Bone marrow (tissue), 2 donors: ENCODE measurements at places on chromosomes 1 and 21.

DNA sequence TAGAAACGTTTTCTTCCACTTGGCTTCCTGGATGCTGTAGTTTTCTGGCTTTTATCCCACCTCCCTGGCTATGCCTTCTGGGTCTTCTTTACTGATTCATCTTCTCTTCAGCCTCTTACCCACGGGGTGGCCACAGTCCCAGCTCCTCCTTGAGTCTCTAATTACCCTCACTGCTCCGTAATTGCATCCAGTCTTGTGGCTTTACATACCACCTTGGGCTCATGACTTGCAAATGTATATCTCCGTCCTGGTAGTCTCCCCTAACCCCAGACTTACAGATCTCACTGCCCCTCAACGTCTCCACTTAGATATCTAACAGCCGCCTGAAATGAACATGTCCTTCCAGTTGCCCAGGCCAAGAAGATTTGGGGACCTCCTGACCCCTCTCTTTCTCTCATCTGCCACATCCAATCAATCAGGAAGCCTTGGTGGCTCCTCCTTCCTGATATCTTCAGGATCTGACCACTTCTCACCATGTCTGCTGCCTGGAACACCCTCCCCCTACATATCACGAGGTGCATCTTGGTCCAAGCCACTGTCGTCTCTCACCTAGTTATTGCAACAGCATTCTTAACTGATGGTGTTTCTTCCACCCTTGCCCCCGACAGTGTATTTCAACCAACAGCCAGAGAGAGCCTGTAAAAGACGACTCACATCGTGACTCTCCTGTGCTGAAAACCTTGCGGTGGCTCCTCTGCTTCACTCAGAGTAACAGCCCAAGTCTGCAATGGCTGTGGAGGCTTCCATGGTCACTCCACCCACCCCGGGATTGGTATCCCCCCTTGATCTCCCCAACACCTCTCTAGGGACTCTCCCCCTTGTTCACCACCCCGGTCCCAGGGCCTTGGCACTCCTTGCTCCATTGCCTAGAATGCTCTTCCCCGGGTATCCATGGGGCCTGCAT lies 219.0 kb upstream of the POU3F1 start:
- DNase-seq: no peak

DNA sequence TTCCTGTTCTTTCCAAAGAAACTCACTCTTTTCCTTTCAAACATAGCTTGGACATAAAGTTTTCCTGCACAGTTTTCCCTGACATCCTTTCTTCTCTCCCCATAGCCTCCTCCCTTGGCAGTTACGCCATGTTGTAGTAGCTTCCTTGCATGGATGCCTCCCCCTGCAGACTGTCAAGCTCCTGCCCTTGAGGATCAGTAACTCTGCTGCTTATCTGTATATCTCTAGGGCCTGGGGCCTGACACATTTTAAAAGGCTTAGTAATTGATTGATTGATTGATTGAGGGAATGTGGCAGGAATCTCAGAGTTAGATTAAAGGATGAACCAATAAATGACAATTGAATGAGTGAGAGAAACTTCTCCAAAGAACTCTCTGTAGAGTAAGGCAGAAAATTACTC lies 143.7 kb downstream of the NEK7 start:
- no peak for DNase-seq

- DNase-seq: no peak
Observed at GRCh38 chr1:244444854-244445253, 6.9 kb downstream of the ADSS2 start.

- no peak for DNase-seq
Observed at GRCh38 chr1:174967845-174968705, 31.7 kb upstream of the CACYBP start.

DNA sequence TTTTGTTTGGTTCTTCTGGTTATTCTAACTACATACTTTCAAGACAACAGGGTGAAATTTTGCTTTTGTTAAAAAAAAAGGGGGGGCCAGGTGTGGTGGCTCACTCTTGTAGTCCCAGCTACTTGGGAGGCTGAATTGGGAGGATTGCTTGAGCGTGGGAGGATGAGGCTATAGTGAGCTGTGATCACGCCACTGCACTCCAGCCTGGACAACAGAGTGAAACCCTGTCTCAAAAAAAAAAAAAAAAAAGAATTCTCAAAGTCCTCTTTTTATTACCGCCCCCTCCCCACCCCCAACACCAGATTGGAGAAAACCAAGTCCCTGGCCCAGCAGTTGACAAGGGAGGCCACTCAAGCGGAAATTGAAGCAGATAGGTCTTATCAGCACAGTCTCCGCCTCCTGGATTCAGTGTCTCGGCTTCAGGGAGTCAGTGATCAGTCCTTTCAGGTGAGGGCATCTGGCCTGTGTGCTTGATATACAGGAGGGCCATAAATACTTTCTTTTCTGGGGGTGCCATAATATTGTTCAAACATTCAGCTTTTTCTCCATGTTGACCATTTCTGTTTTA lies 50.2 kb downstream of the LAMC2 start:
- no peak for DNase-seq
